Memory B cell (primary cell): ENCODE measurements at places on chromosomes 6 and 20.
A peak's percentile ranks its signal among the peaks of the same experiment; 100 is the strongest.

DNA sequence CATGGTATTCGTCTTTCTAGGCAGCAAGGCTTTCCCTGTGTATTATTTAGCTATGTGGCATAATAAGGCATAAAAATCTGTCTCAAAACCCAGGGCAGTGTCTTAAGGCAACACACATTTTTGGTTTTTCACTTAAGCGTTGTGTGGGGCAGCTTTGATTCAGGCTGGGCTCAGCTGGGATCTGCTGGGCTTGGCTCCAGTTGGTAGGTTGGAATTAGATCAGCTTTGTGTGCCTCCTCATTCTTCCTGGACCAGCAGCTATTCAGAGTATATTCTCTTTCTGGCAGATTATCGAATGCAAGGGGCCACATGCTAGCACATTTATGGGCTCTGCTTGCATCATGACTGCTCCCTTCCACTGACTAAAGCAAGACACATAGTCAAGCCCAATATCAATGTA lies 487.9 kb downstream of the RFPL4B start:
- H3K36me3 ChIP-seq: no peaks in the 10 kb centered on the region
- H3K4me1 ChIP-seq: no peaks in the 10 kb centered on the region
- no peak overlapping the region for H3K27ac ChIP-seq

- no peak overlapping the region for H3K27ac ChIP-seq
- no peaks in the 10 kb centered on the region for H3K4me1 ChIP-seq
- H3K36me3 ChIP-seq: no peaks in the 10 kb centered on the region
- no peaks in the 10 kb centered on the region for H3K27me3 ChIP-seq
- no peak for DNase-seq
- H3K4me3 ChIP-seq: no peak overlapping the region
Measured at GRCh38 chr6:140537834-140538705, 1163.6 kb upstream of the CITED2 start.

DNA sequence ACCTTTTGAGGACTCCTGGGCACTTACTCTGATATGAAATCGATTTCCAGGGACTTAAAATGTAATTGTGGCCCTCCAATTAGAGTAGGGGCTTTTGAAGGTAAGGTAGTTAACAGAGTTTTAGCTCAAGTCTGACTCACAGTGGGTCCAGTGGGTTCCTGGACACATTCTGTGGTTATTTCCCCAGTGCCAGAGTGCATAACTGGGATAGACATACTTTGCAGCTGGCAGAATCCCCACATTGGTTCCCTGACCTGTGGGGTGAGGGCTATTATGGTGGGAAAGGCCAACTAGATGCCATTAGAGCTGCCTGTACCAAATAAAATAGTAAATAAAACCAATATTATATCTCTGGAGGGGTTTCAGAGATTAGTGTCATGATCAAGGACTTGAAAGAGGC lies 243.8 kb upstream of the EPHA7 start:
- H3K4me1 ChIP-seq: no peaks in the 10 kb centered on the region
- no peaks in the 10 kb centered on the region for H3K27me3 ChIP-seq
- no peak for DNase-seq
- no peak overlapping the region for H3K27ac ChIP-seq
- H3K4me3 ChIP-seq: no peak overlapping the region

DNA sequence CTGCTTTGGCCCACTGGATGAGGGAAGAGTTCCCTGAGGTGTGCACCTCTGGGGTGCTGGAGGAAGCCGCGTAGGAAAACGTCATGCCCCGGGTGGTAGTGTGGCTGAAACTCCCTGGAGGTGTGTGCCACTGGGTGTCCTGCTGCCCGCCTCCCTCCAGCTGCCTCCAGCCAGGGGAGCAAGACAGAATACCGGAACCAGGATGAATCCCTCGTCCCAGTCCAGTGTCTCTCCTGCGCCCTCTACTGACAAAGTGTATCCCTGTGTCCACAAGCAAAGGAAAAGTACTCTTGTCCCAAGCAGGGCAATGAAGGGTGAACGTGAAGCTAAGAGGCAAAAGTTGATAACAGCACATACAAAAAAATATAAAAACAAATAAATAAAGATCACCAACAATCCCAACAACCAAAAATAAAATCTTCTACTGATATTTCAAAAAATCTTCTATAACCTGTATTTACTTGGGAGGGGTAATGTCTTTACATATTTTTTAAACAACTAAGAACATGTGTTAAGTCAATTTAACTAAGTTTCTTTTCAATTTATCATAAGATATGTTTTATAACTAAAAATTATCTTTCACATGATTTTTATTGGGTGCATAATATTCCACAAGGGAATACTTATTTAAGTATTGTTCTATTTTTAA lies 437.6 kb downstream of the MAFB start:
- no peaks in the 10 kb centered on the region for H3K4me1 ChIP-seq
- peaks cover 5% of the 10 kb centered on the region for H3K27me3 ChIP-seq
- no peak for DNase-seq
- H3K36me3 ChIP-seq: no peaks in the 10 kb centered on the region

DNA sequence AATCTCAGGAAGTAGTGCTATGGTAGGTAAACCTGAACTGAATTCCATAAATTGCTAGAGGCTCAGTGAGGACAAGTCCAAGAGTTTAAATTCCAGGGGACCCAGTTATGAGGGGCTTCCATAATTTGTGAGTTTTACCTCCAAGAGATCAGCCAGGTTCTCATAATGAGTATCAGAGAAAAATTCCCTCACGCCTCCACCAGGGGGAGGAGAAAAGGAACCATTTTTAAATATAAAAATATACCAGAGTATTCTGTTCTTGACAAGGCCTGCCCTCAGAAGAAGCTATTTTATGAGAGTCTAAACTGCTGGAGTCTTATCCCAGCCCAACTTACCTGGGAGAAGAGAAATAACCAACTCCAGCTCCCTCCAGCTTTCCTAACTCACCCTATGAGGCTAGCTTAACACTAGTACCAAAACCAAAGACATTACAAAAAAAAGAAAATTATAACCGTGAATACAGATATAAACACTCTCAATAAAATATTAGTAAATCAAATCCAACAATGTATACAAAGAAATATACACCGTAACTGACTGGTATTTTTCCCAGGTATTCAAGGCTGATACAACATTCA lies 158.7 kb downstream of the TFAP2A start:
- peaks cover 1% of the 10 kb centered on the region for H3K27me3 ChIP-seq
- H3K4me1 ChIP-seq: no peaks in the 10 kb centered on the region
- no peaks in the 10 kb centered on the region for H3K36me3 ChIP-seq
- no peak overlapping the region for H3K4me3 ChIP-seq
- DNase-seq: no peak

DNA sequence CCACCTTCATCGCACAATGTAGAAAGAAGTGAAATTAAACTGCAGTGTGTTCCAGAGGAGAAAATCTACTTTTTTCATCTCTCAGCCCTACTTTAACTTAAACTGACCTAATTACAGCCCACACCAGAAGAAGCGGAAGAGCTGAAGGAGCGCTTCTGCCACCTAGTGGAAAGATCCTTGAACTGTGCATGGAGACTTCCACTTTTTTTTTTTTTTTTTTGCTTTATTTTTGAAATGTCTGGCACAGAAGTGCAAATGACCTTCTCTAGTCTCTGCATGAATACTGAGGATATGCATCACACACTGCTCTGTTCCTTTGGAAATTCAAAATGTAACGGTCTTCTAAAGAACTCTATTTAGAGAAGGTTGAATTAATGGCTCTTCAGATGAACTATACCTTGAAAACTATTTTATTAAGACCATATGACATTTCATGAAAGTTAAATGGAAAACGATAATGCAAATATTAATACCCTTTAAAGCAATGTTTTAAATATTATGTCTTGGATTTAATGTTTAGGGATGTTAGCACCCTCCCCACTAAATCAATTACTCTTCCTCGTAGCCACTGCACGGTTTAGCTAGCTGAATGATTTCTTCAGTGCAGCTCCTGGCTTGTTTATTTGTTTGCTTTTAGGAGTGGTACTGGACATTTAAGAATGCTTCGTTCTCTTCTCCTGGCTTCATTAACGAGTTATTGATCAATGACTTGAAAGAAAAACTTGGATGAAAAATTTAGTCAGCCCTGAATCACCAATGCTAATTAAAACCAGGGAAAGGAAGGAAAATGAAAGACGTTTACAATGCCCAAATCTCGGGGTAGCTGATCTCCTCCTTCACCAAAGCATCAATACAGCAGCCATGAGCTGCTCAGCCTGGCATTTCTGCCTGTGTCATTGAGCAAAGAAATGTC lies 569.6 kb upstream of the GJE1 start:
- peaks cover 8% of the 10 kb centered on the region for H3K4me1 ChIP-seq
- no peaks in the 10 kb centered on the region for H3K36me3 ChIP-seq

DNA sequence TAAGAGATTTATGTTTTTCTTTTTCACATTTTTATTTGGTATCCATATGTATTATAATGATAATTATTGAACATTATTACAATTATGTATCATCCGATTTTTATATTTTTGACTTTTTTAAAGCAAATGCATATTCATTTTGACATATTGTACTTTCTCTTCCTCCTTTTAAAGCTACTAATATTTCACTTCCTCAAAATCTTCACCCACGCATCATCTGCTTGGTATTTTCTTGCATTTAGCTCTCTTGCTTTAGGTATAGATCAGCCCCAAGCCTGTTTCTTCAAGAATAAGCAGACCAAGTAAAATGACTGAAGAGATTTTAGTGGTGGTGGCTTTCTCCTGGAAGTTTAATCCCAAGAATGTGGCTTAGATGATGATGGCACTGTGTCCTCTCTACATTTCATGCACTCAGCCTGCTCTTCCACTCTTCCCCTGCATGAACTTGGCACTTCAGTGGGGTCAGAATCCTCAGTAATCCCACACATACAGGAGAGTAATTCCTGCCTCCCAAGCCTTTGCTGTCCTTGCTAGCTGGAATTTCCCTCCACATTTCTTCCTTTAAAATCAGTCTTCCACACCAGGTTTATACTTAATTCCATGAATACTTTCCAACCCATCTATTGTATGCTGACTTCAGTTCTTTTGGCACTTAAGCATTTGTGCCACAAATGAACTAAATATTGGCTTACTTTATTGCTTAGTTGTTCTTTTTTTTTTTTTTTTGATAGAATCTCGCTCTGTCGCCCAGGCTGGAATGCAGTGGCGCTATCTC lies 8.2 kb downstream of the NCOA7 start:
- peak overlapping the region; percentile 14 for H3K4me3 ChIP-seq
- H3K36me3 ChIP-seq: peaks cover 4% of the 10 kb centered on the region
- DNase-seq: peak; percentile 44
- no peaks in the 10 kb centered on the region for H3K27me3 ChIP-seq
- H3K4me1 ChIP-seq: peaks cover 39% of the 10 kb centered on the region

DNA sequence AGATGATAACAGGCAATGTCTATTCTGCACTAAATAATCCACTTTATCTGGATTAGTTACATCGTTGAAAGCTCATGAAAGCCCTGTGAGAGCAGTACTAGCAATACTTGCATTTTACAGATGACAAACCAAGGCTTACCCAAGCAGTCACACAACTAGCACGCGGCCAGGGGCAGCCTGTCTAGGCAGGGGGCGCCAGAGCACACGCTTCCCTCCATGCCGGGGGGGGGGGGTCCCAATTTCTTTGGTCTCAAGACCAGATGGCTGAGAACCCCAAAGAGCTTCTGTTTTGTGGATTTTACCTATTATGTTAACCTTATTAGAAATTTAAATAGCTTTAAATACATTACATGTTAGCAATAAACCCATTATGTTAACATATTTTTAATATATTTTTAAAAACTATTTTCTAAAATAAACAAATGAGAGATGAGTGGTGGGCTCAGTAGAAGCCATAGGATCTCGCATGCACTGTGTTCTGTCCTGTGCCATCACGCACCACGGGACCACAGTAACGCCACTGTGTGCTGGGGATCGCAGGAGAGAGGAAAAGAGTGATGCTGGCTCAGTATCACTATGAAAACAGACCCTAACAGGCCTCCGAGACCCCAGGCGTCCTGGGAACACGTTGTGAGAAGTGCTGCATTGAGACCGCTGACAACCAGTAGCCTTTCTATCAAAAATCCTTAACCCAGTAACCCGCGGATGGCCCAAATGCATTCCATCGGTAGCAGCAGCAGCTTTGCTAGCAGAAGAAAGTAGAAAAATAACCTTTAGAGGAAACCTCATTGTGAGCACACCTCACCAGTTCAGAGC lies 5.3 kb upstream of the PRR18 start:
- no peak overlapping the region for H3K4me3 ChIP-seq
- H3K4me1 ChIP-seq: peaks cover 5% of the 10 kb centered on the region
- peak; percentile 34 for DNase-seq
- no peaks in the 10 kb centered on the region for H3K36me3 ChIP-seq

DNA sequence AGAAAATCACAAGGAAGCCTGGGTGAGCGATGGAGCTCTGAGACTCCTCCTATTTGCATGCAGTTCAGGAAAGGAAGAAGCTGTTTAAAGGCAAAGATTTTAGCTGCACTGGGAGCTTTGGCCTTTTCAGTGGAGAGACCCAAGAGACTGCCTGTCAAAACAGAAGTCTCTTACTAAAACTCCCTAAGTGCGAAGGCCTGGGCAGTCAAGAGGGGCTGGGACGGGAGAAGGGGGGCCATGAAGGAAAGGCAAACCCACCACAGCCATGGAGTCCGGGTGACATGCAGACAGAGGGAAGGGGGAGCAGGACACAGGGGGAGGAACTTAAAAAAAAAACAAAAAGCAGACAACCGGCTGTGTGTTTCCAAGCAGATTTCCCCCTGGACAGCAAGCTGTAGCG lies 537.6 kb upstream of the NOX3 start:
- H3K27ac ChIP-seq: no peak overlapping the region
- H3K36me3 ChIP-seq: peaks cover 4% of the 10 kb centered on the region
- H3K4me3 ChIP-seq: no peak overlapping the region
- no peak for DNase-seq
- peaks cover 3% of the 10 kb centered on the region for H3K27me3 ChIP-seq
- H3K4me1 ChIP-seq: peaks cover 2% of the 10 kb centered on the region

DNA sequence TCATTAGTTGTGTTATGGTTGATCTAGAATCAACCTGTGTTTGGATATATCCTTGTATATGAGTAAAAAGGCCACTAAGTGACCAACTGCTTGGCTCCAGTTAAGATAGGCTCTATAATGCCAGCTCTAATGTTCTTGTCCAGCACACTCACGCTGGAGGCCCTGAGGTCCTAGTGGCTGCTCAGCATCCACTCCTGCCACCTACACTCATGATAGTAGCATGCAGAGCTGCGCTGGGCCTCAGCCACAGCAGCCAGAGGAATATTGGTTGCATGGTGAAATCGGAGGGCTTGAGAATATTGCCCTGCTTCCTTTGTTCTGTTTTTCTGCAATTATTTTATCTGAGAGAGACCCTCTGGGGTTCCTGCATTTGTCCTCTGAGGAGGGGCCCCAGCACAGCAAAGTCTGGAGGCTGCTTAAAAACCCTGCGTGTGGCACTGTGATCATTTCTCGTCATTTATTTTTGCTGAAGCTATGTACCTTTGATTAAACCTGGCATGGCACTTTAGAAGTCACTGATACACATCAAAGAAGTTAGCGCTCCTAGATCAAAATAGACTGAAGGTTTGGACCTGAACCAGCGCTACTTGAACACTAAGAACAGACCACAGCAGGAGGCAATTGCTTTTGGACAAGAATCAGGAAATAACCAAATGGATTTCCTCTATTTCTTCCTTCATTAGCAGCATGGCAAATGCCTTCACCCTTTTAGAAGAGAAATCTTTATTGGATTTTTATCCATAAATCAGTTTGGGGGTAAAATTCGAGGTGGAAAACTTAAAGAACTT lies 398.4 kb upstream of the ID4 start:
- no peak overlapping the region for H3K4me3 ChIP-seq
- H3K36me3 ChIP-seq: peaks cover 2% of the 10 kb centered on the region
- no peak overlapping the region for H3K27ac ChIP-seq
